Left lobe of liver (tissue), 2 donors: ENCODE measurements at places on chromosomes 12 and 14. TPM values are rescaled to one million over a fixed set of nuclear protein-coding genes. Genes with fewer than 3 reads are reported as not detected.

- DNase-seq, result no peak
These were observed 37.2 kb downstream of the CFAP251 start for GRCh38 chr12:121955258-121956237.

DNA sequence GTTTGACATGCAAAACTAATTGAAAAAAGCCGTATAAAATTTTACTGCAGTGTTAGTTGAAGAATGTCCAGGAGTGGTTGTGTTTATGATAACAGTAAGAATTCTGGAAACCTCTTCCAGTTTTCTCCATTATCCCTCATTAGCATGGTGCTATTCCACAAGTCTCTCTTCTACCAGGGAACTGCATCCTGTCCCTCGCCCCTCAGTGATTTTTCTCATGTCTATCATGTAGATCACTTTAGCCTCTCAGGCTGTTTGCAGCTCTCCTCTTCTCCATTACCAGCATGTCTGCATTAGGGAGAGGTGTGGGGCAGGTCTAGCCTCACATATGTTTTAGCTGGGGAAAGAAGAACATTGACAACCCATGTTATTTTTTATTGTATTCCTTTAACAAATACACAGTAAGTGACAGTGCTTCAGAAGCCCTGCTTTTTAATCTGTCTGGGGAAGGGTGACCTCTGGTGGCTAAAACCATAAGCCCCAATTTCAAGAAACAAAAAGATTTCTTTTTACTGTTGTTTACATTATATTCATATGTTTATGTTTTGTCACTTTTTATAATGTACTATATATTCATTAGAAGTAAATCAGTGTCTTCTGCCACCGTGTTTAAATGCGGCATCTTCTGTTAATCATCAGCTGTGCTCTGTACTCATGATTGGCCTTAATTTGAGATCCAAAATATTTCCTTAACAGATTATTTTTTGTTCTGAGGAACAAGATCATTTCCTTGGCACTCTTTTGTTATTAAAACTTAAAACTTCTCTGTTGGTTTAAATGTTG is 70.7 kb downstream of the RASSF8 start:
- DNase-seq, result no peak

GRCh38 chr12:22981711-22982110 is 356.7 kb downstream of the ETNK1 start:
- no peak for DNase-seq

- no peak for DNase-seq
These were observed 52.0 kb upstream of the OSBPL8 start for GRCh38 chr12:76611533-76611932.

- DNase-seq, result no peak
These were observed 13.4 kb upstream of the DRAM1 start for GRCh38 chr12:101863981-101864380.

Gene USP44
- 0.18 TPM for total RNA-seq

Gene PIWIL1
- not detected for total RNA-seq

Gene FAM181A
- total RNA-seq, result not detected
